ENCODE measurements at places on chromosomes 16 and 17.

DNA sequence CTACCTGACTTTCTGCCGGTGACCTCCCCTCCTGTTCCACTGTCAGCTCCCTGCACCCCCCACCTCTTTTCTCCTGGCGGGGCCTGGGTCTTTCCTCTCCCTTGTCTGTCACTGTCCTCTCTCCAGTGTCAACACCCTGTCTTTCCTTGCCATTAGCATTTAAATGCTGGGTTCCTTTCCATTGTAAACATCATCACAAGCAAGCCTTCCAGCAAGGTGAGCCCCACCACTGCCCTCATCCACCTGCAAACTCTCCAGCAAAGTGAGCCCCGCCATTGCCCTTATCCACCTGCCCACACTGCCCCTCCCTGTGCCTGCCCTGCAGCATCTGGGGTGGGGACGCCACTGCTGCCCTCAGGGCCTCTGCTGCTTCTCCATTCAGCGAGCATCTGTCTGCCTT, 195.0 kb downstream of the ENGASE start:
- no peak overlapping the region for H3K27ac ChIP-seq
- no peak for DNase-seq
- no peaks in the 10 kb centered on the region for H3K27me3 ChIP-seq
- H3K4me3 ChIP-seq, result no peak overlapping the region
- H3K4me1 ChIP-seq, result no peaks in the 10 kb centered on the region

DNA sequence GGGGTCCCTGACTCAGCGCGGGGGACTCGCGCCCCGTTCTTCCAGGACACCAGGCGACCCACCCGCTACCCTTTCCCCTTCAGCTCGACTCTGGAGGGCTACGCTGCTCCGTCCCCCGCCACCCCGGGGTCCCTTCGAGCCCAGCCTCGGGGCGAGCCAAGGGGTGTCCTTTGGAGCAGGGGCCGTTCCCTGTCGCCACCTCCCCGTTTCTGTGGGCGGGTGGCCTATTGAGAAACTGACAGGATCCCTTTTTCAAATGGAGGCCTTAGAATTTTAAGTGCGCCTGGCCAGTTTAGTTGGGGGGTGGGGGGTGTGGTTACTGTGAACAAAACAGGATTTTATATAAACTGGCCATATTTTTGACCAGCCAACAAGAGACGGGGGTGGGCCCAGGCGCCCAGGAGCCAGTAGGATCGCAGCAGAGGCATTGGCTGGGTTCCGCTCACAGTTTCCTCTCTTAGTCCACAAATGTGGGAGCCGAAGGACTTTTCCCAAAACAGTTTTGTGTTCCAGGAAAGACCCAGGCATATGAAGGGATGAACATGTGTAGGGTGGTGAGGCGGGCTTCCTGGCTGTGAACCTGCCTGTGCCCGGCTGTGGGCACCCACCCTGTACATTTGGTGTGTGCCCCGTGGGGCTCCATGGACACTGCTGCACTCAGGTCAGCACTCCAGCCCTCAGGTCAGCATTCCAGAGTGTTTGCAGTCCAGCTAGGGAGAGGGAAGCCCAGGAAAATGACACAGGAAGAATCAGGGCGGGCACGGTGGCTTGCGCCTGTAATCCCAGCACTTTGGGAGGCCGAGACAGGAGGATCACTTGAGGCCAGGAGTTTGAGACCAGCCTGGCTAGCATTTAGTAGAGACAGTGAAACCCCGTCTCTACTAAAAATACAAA, 722 bp upstream of the TIMP2 start:
- H3K36me3 ChIP-seq, result no peaks in the 10 kb centered on the region
- no peak overlapping the region for H3K4me3 ChIP-seq
- H3K27me3 ChIP-seq, result no peaks in the 10 kb centered on the region
- H3K27ac ChIP-seq, result no peak overlapping the region
- H3K4me1 ChIP-seq, result peaks cover 15% of the 10 kb centered on the region

DNA sequence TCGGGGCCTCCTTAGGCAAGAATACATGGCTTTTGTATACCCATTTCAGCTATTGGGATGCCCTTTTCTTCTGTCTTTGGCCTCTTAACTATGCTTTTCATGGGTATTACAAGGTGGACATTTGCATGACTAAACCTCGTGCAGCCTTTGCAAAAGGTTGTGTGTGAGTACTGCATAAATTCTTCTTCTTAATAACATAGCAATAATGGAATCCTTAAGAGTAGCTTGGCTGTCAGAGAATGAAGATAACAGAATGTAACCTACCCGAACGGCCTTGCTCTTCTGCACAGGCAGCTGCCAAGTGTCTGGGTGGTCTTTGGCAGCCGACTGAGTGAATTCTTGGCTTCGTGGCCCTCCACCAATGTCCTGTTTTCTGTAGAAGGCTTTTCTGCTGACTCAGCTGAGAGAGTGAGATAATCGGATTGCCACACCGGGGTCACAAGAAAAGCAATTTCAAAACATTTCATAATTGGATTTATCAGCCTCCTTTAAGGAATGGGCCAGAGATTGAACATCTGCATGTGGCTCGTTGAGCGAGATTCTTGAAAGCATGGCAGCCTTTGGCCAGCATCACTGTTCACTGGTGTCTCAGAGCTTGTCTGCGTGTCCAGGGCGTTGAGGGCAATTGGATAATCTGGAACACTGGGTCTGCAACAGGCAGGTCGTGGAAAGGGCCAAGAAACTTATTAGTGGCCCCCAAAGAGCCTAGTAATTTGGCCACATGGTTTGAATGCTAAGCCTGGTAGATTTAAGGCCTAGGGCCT, 13.4 kb downstream of the IRF8 start:
- no peaks in the 10 kb centered on the region for H3K36me3 ChIP-seq
- H3K27me3 ChIP-seq, result no peaks in the 10 kb centered on the region
- no peaks in the 10 kb centered on the region for H3K4me1 ChIP-seq
- no peak overlapping the region for H3K27ac ChIP-seq

DNA sequence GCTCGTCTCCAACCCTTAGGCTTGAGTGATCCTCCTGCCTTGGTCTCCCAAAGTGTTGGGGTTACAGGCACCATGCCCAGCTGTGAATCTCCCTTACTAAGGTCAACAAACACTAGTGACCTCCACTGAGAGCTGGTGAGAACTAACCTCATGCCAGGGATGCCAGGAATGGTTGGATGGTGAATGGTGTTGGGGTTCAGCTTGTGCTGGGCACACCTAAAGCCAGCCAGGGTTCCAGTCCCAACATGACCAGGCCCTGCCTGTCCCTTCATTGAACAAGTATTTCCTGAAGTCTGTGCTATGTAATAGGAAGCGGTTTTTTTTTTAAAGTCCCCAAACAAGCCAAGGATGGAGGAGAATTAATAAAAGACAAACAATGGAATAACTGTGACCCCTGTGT, 56.0 kb upstream of the TOB1 start:
- H3K27ac ChIP-seq, result no peak overlapping the region
- H3K27me3 ChIP-seq, result no peaks in the 10 kb centered on the region
- peaks cover 46% of the 10 kb centered on the region for H3K4me1 ChIP-seq
- DNase-seq, result no peak

GRCh38 chr16:67807148-67807682, 526 bp downstream of the TSNAXIP1 start:
- H3K27ac ChIP-seq, result peak overlapping the region; percentile 95
- H3K27me3 ChIP-seq, result no peaks in the 10 kb centered on the region
- H3K4me3 ChIP-seq, result peak overlapping the region; percentile 93

DNA sequence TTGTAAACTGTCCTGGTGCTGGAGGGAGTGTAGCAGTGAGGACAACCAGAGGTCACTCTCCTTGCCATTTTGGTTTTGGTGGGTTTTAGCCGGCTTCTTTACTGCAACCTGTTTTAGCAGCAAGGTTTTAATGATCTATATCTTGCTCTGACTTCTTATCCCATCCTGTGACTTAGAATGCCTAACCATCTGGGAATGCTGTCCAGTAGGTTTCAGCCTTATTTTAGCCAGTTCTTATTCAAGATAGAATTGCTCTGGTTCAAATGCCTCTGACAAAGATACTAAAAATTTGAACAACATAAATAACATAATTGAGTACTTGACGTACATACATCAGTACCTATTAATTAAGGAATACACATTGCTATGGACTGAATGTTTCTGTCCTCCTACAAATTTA, 93.3 kb upstream of the TOM1L1 start:
- no peaks in the 10 kb centered on the region for H3K27me3 ChIP-seq
- H3K27ac ChIP-seq, result no peak overlapping the region
- H3K36me3 ChIP-seq, result no peaks in the 10 kb centered on the region

DNA sequence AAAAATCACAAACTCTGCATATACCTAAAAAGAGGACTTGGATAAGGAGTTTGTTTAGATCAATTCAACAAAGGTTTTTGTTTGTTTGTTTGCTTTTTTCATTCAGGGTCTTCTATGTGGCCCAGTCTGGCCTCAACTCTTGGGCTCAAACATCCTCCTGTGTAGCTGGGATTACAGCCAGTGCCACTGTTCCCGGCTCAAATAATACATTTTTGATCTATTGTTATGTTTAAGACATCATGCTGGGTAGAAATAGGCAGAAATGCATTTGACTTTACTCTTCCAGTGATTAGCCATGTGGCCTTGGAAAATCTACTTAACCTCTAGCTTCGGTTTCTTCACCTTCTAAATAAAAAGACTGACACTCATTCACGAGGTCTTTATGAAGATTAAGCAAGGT, 11.5 kb downstream of the MAP2K6 start:
- H3K4me1 ChIP-seq, result peaks cover 11% of the 10 kb centered on the region
- no peaks in the 10 kb centered on the region for H3K27me3 ChIP-seq
- no peak overlapping the region for H3K27ac ChIP-seq
- H3K36me3 ChIP-seq, result no peaks in the 10 kb centered on the region
- no peak overlapping the region for H3K4me3 ChIP-seq

DNA sequence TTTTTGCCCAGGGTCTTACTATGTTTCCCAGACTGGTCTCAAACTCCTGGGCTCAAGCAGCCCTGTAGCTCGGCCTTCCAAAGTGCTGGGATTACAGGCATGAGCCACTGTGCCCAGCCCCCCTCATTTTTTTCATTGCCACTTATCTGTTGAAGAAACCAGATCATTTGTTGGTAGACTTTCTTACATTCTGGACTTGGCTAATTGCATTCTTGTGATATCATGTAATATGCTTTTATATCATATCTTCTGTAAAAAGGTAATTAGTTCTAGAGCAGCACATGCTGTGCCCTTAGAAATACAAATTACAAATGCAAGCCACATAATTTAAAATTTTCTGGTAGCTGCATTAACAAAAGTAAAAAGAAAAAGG, 53.9 kb downstream of the PPM1E start:
- no peak for DNase-seq
- H3K4me3 ChIP-seq, result no peak overlapping the region
- H3K36me3 ChIP-seq, result no peaks in the 10 kb centered on the region
- H3K27me3 ChIP-seq, result no peaks in the 10 kb centered on the region
- H3K27ac ChIP-seq, result no peak overlapping the region
- no peaks in the 10 kb centered on the region for H3K4me1 ChIP-seq

GRCh38 chr17:83067718-83068261, 11.6 kb upstream of the METRNL start:
- H3K4me3 ChIP-seq, result no peak overlapping the region
- H3K4me1 ChIP-seq, result peaks cover 36% of the 10 kb centered on the region
- H3K27ac ChIP-seq, result no peak overlapping the region
- DNase-seq, result no peak

GRCh38 chr16:51550800-51551347, 399.8 kb upstream of the SALL1 start:
- no peaks in the 10 kb centered on the region for H3K36me3 ChIP-seq
- no peaks in the 10 kb centered on the region for H3K27me3 ChIP-seq
- no peak overlapping the region for H3K27ac ChIP-seq
- H3K4me1 ChIP-seq, result no peaks in the 10 kb centered on the region

GRCh38 chr16:22397931-22398330, 23.5 kb upstream of the CDR2 start:
- no peak for DNase-seq
- H3K27me3 ChIP-seq, result no peaks in the 10 kb centered on the region
- H3K36me3 ChIP-seq, result no peaks in the 10 kb centered on the region
- H3K4me1 ChIP-seq, result peaks cover 11% of the 10 kb centered on the region
- no peak overlapping the region for H3K27ac ChIP-seq

- DNase-seq, result no peak
- no peak overlapping the region for H3K27ac ChIP-seq
- H3K4me1 ChIP-seq, result peaks cover 4% of the 10 kb centered on the region
- H3K36me3 ChIP-seq, result no peaks in the 10 kb centered on the region
- H3K27me3 ChIP-seq, result no peaks in the 10 kb centered on the region
- no peak overlapping the region for H3K4me3 ChIP-seq
These were observed 22.3 kb upstream of the MPO start for GRCh38 chr17:58302919-58303585.

- peak overlapping the region; percentile 64 for H3K27ac ChIP-seq
- no peaks in the 10 kb centered on the region for H3K27me3 ChIP-seq
- no peak for DNase-seq
- H3K4me3 ChIP-seq, result peak overlapping the region; percentile 67
These were observed 383.8 kb downstream of the ZFHX3 start for GRCh38 chr16:72664056-72664508.

- no peak for DNase-seq
- no peak overlapping the region for H3K4me3 ChIP-seq
- no peak overlapping the region for H3K27ac ChIP-seq
- no peaks in the 10 kb centered on the region for H3K4me1 ChIP-seq
- no peaks in the 10 kb centered on the region for H3K36me3 ChIP-seq
- no peaks in the 10 kb centered on the region for H3K27me3 ChIP-seq
These were observed 57.5 kb downstream of the CDH13 start for GRCh38 chr16:82684256-82684655.

GRCh38 chr17:66383333-66383732, 80.9 kb downstream of the PRKCA start:
- H3K4me3 ChIP-seq, result no peak overlapping the region
- no peak overlapping the region for H3K27ac ChIP-seq
- H3K36me3 ChIP-seq, result no peaks in the 10 kb centered on the region

- no peak overlapping the region for H3K27ac ChIP-seq
- no peaks in the 10 kb centered on the region for H3K27me3 ChIP-seq
- H3K4me3 ChIP-seq, result no peak overlapping the region
- no peaks in the 10 kb centered on the region for H3K36me3 ChIP-seq
- DNase-seq, result no peak
These were observed 21.3 kb downstream of the ZNF423 start for GRCh38 chr16:49834531-49835151.

DNA sequence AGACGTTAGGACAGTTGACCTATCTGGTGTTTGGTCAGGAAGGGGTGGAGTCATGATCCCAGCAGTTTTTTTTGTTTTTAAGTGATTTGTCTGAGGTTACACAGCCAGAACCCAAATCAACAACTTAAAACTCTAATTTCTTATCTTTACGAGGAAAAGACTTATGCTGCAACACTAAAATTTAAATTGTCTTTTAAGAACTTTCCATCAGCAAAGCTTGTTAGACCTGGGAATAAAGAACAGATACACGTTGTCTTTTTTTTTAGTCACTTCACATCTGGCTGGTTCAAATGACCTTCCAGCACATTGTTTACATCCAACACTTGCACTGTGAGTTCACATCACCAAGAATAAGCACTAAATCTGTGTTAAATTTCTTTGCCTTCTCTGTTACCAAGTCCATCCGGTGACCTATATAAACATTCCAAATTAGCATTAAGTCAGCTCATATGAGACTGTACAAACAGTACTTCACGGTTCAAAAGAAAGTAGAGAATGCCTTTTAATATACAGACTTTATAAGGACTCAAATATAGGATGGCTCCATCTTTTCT, 115.0 kb downstream of the HS3ST2 start:
- no peaks in the 10 kb centered on the region for H3K27me3 ChIP-seq
- H3K4me3 ChIP-seq, result no peak overlapping the region
- H3K4me1 ChIP-seq, result no peaks in the 10 kb centered on the region
- H3K36me3 ChIP-seq, result no peaks in the 10 kb centered on the region

Measured in CD4-positive, alpha-beta memory T cell (primary cell).